IPS-NIHi11 (cell line): ENCODE measurements at places on chromosomes 6 and 20.

DNA sequence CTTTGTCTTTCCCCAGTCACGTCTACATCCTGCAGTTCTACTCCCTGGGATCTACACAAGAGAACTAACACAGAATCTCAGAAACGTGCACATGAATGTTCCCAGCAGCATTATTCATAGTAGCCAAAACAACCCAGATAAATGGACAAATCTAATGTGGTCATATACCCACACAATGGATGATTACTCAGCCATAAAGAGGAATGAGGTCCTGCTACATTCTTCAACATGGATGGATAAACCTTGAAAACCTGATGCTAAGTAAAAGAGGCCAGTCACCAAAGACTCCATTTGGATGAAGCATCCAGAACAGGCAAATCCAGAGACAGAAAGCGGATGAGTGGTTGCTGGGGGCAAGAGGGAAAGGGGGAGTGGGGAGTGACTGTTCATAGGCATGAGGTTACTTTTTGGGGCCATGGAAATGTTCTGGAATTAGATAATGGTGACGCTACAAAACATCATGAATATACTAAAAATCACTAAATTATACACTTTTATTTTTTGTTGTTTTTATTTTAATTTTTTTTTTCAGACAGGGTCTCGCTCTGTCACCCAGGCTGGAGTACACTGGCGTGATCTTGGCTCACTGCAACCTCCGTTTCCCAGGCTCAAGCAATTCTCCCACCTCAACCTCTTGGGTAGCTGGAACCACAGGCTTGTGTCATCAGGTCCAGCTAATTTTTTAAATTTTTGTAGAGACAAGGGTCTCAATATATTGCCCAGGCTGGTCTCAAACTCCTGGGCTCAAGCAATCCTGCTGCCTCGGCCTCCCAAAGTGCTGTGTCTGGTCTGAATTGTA is 50.8 kb upstream of the DSN1 start:
- DNase-seq: no peak

GRCh38 chr6:71419217-71420094 is 130.8 kb downstream of the OGFRL1 start:
- no peak for DNase-seq

- DNase-seq: no peak
Measured at GRCh38 chr20:58071298-58071697, 157.2 kb downstream of the ANKRD60 start.

- DNase-seq: no peak
Measured at GRCh38 chr20:63527184-63527583, 6.6 kb downstream of the PPDPF start.

GRCh38 chr6:63259153-63259552 is 47.9 kb downstream of the FKBP1C start:
- DNase-seq: no peak

- DNase-seq: no peak
Measured at GRCh38 chr6:21565431-21565830, 28.1 kb upstream of the SOX4 start.

GRCh38 chr20:7938058-7938457 is 2.2 kb downstream of the HAO1 start:
- DNase-seq: no peak

- DNase-seq: no peak
Measured at GRCh38 chr20:5719861-5720403, 30.3 kb upstream of the SHLD1 start.

- no peak for DNase-seq
Measured at GRCh38 chr6:34610819-34611477, 54.8 kb upstream of the SPDEF start.

DNA sequence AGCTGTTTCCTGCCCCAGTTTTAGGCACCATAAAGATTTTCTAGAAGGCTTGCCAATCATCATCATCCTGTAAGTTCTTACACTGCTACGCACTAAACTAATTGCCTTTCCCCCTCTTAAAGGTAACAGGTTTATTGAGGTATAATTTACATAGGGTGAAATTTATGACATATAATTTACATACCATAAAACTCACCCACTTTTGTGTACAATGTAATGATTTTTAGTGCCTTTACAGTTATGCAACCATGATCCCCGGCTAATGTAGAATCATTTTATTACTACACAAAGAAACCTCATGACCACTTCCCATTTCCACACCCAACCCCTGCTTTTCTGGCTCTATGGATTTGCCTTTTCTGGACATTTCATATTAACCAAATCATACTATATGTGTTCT is 21.1 kb downstream of the GCNT2 start:
- no peak for DNase-seq

DNA sequence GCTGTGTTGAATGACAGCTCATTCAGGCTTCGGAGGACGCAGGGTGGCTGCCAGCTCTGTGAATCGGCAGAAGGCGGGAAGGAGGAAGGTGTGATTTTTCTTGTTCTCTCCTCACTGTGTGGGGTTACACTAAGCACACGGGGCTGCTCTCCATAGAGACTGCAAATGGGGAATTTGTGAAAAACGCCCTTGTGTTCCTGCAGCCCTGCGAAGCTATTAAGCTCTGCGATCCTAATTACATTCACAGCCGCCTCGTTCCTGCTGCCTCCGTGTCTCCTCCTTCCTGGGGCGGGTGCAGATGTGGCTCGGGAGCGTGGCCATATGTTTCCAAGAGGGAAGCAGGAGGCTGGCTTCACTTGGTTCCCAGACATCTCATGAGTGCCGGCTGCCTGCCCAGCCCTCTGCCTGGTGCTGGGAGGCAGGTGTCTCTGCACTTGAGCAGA is 124.0 kb downstream of the TOX2 start:
- DNase-seq: no peak

- DNase-seq: peak; percentile 57
Measured at GRCh38 chr6:19312241-19312978, 524.8 kb upstream of the ID4 start.

GRCh38 chr6:87504441-87504840 is 31.7 kb downstream of the SLC35A1 start:
- no peak for DNase-seq

- DNase-seq: no peak
Measured at GRCh38 chr6:6495851-6496250, 92.7 kb upstream of the LY86 start.

GRCh38 chr6:98124171-98124570 is 710.2 kb upstream of the POU3F2 start:
- no peak for DNase-seq

- DNase-seq: no peak
Measured at GRCh38 chr6:31586599-31587281, 663 bp downstream of the LST1 start.

DNA sequence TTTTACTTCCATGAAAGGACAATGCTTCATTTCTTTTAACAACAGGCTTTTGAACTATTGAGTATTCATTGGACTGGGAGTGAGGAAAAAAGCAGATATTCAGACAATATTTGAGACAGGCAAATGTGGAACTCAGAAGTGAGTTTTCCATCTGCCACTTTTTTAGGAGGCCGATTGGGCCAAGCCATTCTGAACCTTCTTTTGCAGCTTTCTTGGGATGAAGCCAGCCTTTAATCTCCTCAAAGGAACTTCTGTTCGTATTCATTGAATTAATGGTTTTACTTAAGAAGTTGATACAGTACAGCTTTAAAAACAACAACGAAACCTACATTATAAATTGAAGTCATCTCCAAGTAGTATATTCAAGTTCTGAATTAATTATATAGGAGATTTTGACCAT is 187.1 kb upstream of the RNF217 start:
- DNase-seq: no peak

GRCh38 chr6:32190911-32191677 is 1.1 kb upstream of the PBX2 start:
- no peak for DNase-seq

DNA sequence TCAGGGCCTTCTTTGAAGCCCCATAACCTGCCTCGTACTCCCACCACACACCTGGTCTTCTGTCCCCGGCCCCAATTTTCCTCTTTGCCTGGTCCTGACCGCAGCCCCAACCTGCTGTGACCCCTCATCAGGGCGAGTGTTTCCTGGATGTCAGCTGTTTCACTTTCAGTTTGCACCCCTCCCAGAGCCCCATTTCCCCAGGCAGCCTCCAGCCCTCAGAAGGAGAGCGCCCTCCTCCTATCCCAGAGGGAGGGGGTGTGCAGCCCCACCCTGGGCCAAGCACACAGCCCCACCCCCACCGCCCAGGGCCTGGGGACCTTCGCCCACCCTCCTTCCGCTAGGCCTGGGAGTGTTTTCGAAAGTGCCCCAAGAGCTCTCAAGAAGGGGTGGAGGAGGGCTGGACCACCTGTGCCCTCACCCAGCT is 1.5 kb downstream of the BAK1 start:
- DNase-seq: no peak

DNA sequence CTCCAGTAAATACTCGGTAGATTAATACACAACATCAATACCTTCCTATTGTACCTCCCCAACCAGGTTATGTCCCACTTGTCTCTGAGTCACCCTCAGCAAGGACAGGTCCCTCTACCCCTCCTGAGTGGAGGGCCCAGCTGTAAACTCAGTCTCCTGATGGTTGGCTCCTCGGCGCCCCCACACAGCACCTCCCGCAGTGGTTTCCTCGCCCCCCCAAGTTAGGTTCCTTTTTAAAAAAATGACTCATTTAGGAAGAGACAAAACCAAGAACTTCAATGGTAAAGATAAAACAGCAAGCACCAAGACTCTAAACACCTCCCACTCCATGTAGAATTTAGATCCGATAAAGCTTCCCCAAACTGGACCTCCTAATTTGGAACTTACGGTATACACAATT is 83.5 kb downstream of the TRERF1 start:
- no peak for DNase-seq

DNA sequence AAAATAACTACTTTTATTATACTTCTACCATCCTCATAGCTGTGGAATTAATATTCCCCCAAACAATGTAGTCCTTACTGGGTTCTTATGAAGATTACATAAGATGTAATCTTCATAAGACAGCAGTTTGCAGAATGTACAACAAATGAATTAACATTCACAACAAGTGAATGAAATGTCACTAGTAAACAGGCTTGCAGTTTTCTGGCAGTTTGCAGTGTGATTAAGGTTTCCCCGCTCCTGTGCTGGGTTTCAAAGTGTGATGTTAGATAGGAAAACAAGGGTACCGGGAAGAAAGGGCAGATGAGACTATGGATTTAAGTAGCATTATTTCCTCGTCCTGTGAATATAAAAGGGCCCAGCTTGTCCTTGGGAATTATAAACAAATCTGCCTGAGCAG is 22.5 kb downstream of the ARFGEF3 start:
- no peak for DNase-seq

GRCh38 chr6:67393356-67393755 is 1241.7 kb upstream of the ADGRB3 start:
- no peak for DNase-seq
